ENCODE measurements at places on chromosomes 1 and 21. TPM values are rescaled to one million over a fixed set of nuclear protein-coding genes. Genes with fewer than 3 reads are reported as not detected.

GRCh38 chr1:167328306-167328815, 107.7 kb downstream of the POU2F1 start:
- DNase-seq: no peak

- no peak for DNase-seq
Measured at GRCh38 chr1:18104546-18105100, 3.0 kb upstream of the IGSF21 start.

GRCh38 chr1:234614081-234614489, 4.1 kb upstream of the IRF2BP2 start:
- DNase-seq: no peak

- no peak for DNase-seq
Measured at GRCh38 chr1:110686188-110686587, 11.4 kb upstream of the KCNA3 start.

Gene NHLH1
- total RNA-seq: not detected

GRCh38 chr1:35463232-35463631, 94.0 kb downstream of the KIAA0319L start:
- DNase-seq: no peak

- no peak for DNase-seq
Measured at GRCh38 chr1:43383449-43383848, 6.2 kb downstream of the MED8 start.

Gene OLIG2
- not detected for total RNA-seq

Gene AMY1A
- not detected for total RNA-seq

DNA sequence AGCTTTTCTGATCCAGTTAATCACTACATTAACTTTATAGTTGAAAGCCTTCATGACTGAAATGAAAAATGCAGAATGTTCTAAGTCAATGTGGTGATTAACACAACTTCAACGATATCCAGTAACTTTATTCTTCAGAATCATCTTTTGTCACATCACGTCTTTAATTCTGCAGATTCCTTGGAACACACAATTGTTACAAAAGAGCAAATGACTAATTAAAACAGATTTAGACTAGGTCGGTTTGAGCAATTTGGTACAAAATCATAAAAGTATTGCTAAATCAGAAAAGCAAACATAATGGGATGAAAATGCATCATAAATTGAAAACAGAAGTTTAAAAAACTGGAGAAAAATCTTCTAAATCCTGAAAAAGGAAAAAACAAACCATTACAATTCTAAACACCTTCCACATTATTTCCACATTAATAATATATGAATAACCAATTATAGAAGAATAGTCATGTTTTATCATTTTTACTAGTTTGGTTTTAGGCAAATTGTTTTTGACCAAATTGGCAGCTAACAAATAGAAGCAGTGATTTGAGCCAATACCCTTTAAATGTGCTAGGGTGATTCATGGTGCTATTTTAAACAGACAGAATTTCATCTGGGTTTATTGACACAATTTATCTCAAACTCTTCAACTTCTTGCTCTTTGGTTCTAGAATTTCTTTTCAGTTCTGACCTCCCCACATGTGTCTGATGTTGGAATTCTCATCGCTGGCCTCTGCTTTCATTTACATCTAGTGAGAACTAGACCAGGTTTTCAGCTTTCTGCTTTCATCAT, 468.1 kb upstream of the PTBP2 start:
- DNase-seq: no peak

DNA sequence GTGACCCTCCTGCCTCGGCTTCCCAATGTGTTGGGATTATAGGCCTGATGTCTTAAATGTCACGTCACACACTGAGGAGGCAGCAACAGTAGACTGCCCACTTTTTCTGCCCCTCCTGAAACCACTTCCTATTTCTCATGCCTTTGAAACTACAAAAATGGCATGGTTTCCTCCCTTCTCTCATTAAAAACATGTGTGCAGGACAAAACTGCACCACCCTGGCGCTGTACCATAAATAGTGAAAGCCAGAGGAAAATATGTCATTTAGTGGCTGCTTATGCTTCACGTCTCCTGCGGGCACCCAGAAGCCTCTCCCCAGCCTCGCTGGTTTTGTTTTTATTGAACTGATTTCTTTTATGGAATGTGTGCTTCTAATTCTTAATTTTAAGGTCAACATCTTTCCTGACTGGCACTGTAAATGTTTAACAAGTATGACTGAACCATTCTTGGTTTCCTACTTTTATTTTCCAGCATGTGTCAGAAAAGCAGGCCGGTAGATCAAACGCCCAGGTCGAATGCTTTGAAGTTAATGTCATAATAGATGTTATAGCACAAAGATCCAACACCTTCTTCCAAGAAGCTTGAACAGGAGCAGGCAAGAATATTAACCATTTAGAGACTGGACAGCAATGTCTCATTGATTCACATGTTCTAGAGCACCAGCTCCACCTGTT, 59.6 kb upstream of the C1orf87 start:
- no peak for DNase-seq

GRCh38 chr1:46568461-46568891, 17.0 kb upstream of the KNCN start:
- no peak for DNase-seq

GRCh38 chr1:224433701-224434672, 610 bp downstream of the WDR26 start:
- DNase-seq: peak; percentile 46

DNA sequence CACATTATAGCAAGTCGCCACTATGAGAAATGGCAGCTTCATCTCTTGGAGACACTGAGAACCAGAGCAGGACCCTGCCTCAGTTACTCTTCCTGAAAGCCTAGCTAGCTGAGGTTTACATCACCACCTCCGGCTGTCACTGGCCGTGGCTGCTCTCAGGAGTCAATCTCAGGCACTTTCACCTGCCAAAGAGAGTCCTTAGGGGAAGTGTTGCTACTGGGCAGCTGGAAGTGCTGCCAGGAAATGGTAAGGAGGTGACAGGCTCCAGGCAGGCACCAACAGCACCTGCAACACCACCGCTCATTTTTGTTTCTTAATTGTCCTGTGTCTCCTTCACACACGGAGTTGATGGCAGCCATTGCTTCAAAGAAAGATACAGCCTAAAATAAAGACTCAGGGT, 92.5 kb downstream of the DSCAM start:
- DNase-seq: no peak

DNA sequence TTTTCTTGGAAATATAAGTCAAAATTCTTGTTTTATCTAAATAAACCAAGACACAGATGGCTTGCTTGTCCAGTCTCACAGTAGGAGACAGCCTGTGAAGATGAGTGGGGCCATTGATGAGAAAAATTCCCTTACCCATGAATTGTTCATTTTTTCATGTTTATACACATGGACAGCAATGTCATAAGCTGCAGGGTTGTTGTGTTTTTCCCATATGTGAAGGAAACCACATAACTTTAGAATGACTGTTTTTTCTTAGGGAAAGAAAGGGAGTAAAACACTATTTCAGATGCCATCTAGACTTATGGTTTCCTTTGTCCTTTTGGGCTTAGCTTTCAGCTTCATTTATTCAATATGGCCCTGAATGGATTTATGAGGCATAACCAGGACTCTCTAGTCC, 622.5 kb upstream of the NR5A2 start:
- DNase-seq: no peak

Gene RUNX1
- 4.9 TPM for total RNA-seq

DNA sequence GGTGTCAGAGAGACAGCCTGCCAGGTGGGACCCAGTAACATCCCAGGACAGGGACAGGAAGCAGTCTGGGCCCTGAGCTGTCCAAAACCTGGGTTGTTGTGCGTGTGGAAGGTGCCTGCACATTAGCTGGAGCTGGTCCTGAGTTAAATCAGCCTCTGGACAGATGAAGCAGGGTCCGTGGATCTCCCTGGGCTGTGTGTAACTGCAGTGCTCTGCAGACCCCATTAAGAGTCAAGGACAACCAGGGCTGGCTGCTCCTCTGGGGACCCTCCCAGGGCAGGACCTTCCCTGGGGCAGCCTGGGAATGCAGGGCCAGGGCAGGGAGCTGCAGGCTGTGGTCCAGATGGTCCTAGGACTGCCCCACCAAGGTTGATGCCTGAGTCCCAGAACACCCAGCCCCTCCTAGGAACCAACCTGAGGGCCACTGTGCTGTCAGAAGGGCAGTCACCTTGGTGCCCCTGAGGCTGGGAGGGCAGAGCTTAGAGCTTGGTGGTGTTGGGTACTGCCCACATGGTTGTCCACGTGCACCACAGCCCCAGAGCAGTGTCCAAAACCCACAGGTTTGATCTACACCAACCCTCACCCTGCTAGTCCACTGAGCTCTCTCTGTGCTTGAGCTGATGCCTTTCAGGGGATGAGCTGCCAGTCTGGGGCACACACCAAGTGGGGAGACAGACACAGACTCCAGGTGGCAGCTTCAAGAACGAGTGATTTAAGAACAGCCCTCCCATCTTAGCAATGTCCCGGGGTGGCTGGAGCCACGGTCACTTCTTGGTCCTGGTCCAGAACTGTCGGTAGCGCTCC, 2.9 kb downstream of the MRPL55 start:
- DNase-seq: no peak

Gene OLFM3
- total RNA-seq: not detected

GRCh38 chr1:93702111-93702827, 20.6 kb upstream of the BCAR3 start:
- no peak for DNase-seq

- DNase-seq: no peak
Measured at GRCh38 chr1:54572542-54572850, 24.5 kb downstream of the ACOT11 start.

- no peak for DNase-seq
Measured at GRCh38 chr1:832136-832535, 91.6 kb upstream of the SAMD11 start.

GRCh38 chr1:22313321-22313720, 138.3 kb upstream of the ZBTB40 start:
- no peak for DNase-seq

Gene SPATA1
- not detected for total RNA-seq

DNA sequence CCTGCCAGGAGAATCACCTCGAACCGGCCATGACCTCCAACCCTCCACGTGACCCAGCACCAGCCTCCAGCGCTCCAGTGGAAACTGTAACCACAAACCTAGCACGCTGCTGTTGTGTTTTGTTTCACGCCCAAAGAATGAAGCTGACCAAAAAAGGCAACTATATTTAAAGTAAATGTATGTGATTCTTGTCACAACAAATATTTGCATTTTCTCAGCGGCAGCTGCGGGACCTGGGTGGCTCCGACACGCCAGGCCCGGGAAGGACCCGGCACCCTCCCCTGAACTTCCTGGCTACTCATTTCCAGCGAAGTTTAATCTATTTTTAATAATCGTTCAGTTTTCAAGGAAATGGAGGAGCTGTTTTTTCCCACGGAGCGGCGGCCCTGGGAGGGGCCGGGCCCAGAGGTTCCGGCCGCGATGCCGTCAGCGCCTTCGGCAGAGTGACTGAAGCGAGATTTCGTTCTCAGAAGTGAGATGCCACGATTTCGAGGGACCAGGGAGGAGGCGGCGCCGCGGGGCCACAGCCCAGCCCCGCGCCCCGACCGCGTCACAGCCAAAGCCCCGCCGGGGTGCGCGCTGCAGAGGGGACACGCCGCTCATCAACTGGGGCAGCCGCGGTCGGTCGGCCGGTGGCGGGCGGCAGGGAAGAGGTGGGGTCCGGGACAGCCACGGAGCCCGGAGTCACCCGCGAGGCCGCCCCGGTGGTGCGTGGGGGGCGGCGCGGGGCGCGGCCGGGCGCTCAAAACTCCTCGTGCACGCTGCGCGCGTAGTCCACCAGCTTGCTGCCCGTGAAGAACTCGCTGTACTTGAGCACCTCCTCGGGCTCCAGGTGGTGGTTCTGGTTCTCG, 3.0 kb upstream of the TNFRSF4 start:
- DNase-seq: no peak

Gene ATP5IF1
- total RNA-seq: 93.4 TPM

Gene TMCO4
- 36.3 TPM for total RNA-seq

- no peak for DNase-seq
Measured at GRCh38 chr1:209456878-209457277, 126.6 kb upstream of the CAMK1G start.

Gene BSND
- total RNA-seq: not detected

GRCh38 chr1:159000625-159001024, 9.1 kb upstream of the IFI16 start:
- DNase-seq: peak; percentile 76

Gene EDN2
- total RNA-seq: 3.6 TPM

GRCh38 chr1:37434292-37435225, 39.8 kb upstream of the ZC3H12A start:
- DNase-seq: peak; percentile 58

DNA sequence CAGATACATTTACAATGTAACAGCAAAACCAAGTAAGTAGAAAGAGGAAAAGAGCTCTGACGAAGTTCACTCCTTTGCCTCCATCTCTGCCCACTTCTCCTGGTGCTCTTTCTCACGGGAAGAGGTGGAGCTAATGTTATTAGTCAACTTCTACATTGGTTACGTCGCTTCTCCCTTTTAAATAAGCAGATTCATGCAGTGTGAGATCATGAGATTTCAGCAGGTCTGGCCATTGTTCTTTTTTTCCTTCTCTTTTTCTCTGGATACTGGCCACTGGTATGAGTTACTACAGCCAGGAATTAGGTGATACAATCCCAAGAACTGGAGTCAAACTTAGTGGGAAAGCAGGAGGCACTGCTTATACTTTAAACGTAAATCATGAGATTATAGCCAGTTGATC, 207.1 kb downstream of the AKT3 start:
- no peak for DNase-seq

Gene PTGFR
- total RNA-seq: 3.0 TPM

GRCh38 chr1:169741666-169742394, 8.0 kb upstream of the SELE start:
- DNase-seq: no peak

Gene NTRK1
- 0.99 TPM for total RNA-seq

Gene VCAM1
- total RNA-seq: 22.4 TPM

Gene UHMK1
- 27.7 TPM for total RNA-seq

GRCh38 chr1:115088871-115089419, 358 bp downstream of the TSPAN2 start:
- no peak for DNase-seq

DNA sequence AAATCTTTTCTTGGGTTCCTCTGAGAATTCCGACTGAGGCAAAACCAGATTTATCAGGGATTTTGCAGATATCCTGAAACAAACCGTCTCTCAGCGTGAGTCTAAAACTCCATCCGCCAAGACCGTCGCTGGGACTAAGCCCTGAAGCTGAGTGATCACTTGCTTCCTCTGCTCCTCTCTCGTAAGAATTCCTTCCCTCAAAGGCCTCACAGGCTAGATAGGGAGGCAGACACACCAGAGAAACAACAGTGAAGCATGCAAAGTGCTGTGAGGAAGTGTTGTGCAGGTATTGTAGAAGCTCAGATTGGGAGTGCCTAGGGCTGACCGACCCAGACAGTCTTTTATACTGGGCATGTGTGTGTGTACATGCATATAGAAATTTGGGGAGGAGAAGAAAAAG, 119.1 kb downstream of the RGS7 start:
- no peak for DNase-seq

Measured in body of pancreas (tissue), 4 donors.